Vagina (tissue), 2 donors: ENCODE measurements at places on chromosomes 4 and X.

- DNase-seq = no peak
Observed at GRCh38 chr4:159101988-159102621, 774 bp upstream of the RAPGEF2 start.

GRCh38 chrX:24479924-24480323 is 14.8 kb downstream of the PDK3 start:
- no peak for DNase-seq

DNA sequence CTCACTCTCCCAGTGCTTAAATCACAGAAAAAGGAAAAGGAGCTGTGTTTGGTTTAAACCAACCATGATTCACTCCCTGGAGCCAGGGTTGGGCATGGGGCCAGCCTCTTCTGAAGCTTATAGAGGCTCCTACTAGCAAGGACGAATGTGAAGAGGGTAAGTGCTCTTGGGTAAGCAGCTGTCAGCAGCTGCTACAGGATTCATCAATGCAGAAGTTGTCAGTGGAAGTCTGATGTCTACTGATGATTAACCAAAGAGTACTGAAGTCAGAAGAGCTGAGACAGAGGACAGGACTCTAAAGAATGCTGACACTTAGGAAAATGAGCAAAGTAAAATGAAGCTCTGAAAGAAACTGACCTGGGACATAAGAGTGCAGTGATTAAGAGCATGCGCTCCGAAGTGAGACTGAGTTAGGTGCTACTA is 32.7 kb upstream of the JADE1 start:
- no peak for DNase-seq

DNA sequence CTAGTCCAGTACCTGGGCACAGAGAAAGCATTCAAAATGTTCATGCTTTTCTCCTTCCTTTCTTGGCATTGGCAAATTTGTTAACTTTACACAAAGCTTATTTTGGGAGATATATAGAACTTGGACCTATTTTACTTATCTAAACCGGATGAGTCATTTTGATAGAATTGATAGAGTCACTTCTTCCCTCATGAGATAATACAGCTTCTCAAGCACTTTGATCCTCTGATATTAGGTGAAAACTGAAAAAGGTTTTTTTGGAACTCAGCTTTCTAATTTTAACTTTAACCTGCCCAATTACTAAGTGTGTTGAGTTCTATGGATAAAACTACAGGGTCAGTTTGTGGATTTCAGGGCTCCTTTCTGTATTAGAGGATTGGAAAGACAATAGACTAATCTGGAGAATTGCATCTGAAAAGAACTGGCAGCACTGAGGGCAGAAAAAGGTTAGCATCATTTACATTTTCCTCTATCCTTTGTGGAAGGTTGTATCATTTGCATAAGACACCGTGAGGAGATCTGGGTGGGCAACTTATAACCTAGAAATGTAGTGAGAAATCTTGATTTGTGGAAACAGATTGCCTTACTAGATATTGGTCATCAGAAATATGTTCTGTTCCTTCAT is 2.4 kb downstream of the WDR44 start:
- no peak for DNase-seq

DNA sequence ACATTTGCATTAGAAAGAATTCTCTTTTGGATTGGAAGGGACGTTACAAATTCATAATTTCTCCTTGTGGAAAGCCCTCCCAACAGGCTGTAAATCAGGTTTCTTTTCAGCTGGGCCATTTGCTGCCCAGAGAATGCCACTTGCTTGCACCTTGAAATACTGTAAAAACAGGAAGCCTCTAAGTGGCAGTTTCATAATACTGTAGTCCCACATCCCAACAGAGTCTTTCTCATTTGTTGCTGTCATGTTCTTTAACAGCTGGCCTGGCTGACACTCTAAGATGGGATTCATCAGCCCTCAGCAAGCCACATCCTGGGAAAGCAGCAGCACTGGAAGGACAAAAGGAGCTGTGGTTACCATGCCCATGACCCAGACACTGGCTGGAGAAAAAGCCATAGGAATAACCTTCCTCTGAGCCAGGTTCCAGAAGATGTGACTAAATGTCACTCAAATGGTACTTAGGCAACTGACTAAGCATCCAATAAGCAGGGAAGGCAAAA is 221.9 kb upstream of the MBNL3 start:
- DNase-seq = no peak

GRCh38 chr4:11937941-11938340 is 509.2 kb upstream of the HS3ST1 start:
- DNase-seq = no peak
